ENCODE measurements at places on chromosomes 12 and 14.

GRCh38 chr12:42868291-42868690 is 278.7 kb upstream of the PRICKLE1 start:
- no peak for DNase-seq

- no peak for DNase-seq
These were observed 306.7 kb downstream of the ZFP36L1 start for GRCh38 chr14:68486033-68486732.

DNA sequence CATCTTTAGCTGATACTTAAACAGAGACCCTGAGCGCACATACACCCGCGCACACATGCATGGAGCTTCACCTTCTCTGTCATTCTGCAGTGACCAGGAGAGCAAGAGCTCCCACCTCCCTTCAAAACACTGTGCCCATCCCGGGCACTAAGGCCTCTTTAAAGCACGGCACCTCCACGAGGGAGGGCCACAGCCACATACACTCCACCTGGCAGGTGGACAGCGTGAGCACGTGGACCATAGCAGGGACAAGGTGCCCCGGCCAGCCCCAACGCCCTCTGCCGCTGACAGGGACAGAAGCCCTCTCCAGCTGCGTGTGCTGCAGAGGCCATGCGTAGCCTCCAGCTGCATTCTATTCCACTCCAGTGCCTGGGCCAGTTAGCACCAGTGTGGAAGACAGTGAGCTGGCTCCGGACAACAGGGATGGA is 5.4 kb downstream of the GAPDH start:
- no peak for DNase-seq

GRCh38 chr12:75613981-75614380 is 102.6 kb upstream of the KRR1 start:
- DNase-seq = no peak

- DNase-seq = no peak
These were observed 124.5 kb downstream of the KCNA5 start for GRCh38 chr12:5168148-5168547.

DNA sequence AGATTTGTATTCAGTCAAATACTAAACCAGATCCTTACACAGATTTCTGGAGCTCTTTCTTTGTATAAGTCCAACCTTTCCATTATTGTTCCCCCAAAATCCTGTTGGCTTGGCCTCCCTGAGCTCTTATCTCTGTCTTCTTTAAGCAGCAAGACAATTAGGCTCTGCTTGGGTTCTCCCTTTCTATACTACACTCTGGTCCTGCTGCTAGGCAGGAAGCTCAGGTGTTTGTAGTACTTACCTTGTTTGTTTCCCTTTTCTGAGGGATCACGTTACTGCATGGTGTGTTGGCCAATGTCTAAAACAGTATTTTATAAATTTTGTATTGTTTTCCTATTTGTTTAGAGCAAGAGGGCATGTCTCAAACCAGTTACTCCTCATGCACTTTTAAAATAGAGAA is 192.9 kb downstream of the PRKD1 start:
- DNase-seq = no peak
